ENCODE measurements at places on chromosomes 2 and 18.

DNA sequence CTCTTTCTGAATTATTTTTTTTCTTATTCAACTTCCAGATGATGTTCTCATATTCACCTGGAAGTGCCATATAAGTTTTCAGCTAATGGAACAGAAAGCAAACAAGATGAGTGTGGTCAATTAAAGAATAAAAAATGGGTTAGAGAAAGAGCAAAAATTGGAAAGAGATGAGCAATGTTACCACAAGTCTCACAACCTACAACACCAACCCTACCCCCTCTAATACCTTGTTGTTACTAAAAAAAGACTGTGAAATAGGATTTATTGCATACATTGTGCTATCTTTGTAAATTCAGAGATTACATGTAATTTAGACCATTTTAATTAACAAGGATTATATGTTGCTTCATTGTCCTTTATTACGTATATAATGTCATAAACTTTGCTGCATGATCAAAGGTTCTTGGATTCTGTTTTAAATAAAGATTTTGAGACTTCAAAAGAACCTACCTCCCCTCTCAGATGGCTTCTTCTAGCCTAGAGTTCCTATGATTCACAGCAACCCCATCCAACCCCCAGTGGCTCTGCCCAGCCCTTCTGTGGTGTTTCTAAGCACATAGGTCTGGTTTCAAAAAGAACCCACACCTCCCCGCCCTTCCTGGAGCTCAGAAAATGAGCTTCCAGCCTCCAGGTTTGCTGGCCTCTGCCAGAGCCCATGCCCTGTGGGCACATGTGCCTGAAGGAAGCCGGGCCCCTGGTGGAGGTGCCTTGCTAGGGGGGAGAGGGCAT lies 24.7 kb downstream of the LGALSL start:
- no peak for DNase-seq

- no peak for DNase-seq
Observed at GRCh38 chr2:129422028-129422427, 557.4 kb upstream of the RAB6C start.

- DNase-seq: no peak
Observed at GRCh38 chr18:55997151-55997561, 409.2 kb upstream of the TCF4 start.

DNA sequence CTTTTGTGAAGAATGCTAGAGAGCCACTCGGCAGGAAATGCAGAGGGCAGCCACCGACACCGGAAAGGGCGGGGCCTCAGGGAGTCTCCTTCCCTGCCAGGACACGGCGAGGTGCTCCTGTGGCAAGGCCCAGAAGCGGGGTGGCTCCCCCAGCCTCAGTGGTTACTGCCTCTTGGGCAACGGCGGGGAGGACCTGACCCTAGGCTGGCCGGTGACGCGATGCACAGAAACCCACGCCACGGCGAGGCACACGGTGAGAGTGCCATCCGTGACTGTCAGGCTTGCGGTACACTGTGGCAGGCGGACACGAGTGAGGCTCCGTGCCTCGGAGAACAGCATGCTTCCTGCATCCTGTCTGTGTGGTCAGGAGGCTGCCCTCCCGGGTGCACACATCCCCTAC lies 47.8 kb downstream of the ZAP70 start:
- no peak for DNase-seq

- no peak for DNase-seq
Observed at GRCh38 chr2:143686585-143687164, 557.5 kb downstream of the ARHGAP15 start.

- DNase-seq: no peak
Observed at GRCh38 chr2:225065882-225066281, 23.6 kb upstream of the DOCK10 start.

GRCh38 chr2:232008907-232009638 lies 47.6 kb downstream of the DIS3L2 start:
- no peak for DNase-seq

DNA sequence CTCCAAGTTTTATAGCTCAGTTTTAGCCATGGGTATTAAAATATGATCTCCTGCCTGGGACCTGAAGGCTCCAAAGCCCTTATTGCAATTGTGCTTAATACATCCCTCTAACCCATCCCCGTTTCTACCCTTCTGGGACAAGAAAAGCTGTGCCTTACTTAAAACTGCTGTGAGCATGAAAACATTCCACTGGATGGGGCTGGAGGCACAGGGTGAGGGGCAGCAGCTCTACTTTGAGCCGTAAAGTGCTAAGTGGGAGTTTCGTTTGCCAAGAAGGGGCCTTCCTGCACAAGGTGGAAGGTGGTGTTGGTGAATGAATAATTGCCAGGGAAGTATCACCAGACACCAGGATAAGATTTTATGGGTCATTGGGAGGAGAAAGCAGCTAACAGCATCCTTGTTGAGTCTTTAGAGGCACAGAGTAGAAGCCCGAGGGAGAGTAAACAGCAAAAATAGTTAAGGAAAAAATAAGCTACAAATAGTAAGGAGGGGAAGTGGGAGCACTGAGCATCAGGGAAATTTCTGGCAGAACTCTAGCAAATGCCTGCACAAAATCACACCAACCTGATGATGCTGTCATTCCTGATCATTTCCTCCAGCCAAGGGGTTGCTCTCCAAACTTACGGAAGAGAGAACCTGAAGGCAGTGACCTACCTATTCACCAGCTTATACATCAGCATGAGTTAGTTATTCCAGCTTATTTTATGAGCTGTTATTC lies 218.4 kb downstream of the MREG start:
- DNase-seq: no peak

DNA sequence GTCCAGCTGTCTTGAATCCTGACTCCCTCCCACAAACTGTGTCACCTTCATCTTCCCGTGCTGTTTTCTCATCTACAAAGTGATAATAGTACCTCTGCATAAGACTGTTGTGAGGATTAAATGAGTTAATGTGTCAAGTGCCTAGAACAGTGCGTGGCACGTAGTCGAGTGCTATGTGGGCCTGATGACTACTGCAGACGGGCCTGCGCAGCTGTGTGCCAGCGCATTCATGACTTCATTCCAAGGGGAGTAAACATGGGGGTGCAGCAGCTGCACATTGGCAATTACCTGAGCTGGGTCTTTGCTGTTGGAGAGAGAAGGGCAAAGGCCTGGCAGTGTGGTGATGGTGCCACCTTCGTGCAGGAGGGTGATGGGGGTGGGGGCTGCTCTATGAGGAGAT lies 5.0 kb downstream of the TEX44 start:
- no peak for DNase-seq

DNA sequence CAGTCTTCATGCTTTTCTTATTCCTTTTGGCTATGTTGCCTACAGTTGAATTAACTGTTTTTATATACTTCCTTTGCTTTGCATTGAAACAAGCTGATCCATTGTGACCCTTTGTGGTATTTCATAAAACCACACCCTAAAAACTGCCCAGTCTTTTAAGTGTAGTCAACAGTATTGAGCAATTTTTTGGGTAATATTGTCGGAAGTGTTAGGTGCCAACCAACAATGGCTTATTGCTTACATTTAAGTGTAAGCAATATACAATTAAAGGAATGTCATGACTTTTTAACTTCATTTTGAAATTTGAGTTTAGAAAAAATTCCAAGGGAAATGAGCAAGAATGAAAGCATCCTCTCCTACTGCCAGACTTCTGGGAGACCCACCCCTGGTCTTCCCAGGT lies 174.1 kb downstream of the NEDD4L start:
- no peak for DNase-seq

GRCh38 chr2:226798422-226799210 lies 1.0 kb downstream of the IRS1 start:
- no peak for DNase-seq

DNA sequence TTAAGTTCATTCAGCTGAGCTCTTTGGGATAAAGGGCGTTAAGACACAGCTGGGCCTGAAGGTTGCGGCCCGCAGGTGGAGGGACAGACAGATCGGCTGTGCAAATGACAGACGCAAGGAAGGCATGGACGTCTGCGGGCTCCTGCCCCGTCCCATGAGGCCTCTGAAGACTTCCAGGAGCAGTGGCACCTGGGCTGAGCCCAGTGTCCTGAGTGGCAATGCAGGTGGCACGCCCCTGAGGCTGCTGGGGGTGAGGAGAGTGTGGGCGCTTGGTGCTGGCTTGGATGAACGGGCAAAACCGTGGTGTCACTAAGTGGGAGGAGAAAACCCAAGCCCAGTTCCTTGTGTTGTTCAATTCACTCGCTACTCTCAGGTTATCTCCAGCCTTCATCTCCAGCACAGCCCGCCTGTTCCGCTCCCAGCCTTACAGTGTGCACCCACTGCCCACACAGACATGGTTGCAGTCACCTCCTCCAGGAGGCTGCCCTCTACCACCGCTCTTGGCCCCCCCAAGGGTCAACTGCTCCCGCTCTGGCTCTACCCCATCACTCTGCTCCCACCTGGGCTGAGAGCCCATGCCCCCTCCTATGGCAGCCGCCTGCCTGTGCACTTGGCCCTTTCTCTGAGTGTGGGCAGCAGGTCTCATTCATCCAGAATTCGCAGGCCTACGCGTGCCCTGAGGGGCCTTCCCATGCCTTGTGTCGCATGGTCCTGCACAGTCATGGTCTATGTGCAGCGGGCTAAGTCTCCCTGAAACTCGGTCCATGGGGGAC lies 50.3 kb downstream of the PTGR3 start:
- no peak for DNase-seq

DNA sequence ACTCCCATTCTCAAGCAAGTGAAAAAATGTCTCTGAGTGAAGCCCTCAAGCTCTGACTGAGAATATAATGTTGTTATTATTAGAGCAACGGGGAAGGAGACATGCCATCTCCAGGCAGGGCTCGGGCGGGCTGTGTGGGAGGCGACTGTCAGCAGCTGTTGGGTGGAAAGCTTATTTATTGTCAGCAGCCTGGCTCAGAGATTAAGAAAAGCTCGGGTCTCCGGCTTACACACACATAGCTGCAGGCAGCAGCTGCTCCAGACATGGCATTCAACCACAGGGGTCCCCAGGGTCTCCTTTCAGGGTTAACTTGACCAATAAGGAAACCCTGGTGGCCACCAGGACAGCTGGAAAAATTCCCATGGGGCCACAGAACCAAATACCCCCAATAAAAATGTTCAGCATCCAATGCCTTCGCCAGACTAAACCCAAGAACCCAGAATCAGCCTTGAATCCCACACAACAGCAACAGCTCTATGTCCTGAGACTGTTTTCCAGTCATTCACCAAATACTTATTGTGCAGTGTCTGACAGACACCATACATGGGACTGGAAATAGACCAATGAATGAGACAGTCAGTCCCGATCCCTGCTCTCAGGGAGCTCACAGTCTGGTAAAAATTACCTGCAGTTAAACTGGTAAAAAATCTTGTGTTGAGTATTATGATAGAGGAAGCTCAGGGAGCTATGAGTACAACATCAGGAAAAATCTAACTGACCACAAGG lies 70.5 kb upstream of the RTN4 start:
- DNase-seq: no peak

DNA sequence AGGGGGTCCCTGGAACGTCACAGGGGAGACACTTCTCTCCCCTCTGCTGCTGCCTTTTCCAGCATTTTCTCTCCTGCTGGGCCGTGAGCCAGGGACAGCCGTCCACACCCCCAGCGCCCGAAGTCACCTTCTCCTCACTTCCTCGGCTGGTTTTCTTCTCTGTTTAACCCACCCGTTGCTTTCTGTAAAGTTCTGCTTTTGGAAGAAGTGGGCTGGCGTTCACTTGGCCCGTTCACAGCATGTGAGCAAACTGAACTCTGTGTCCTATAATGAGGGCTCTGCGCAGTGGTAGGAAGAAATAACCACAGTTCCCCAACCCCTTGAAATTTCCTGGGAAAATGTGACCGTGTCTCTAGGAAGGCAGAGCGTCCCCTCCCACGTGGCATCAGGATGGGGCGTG lies 187.0 kb upstream of the HDAC4 start:
- DNase-seq: no peak

DNA sequence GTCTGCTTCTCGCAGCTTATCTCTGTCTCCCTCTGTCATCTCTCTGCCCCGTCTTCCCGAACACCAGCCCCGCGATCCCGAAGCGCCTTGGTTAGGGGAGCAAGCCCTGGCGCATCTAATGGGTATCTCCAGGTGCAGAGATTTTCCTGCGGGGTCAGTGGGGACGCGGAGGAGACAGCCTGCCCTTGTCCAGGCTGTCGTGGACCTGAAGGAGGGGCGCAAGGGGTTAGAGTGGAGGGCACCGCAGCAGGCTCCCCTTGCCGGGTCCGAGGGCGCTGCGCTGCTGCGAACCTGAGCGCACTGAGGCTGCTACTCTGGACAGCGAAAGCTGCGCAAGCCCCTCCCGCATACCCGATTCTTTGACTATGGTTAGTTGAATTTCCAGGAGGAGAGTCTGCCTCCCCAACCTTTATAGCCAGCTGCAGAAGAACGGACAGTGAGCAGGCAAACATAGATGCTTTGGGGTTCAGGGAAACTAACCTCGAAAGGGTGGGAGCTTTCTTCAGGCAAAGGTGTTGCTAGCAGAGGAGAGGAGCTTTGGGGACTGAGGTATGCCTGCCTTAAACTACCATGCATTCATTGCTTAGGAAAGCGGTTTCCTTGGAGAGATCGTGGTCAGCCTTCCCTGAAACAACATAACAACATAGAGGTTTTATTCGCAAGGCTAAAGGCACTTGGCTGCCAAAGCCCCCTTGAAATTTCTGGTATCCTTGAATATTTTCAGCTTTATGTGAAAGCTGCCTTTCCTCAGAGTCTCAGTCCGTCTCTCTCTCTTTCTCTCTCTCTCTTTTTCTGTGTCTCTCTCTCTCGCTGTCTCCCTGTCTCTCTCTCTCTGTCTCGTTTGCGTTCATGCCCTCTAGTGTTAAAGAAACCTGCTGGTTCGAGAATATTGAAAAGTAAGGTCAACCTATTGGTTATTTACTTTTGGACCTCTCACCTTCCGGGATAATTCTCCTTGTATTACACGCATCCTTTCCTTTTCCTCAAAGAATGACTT lies 1.6 kb downstream of the GALNT13 start:
- DNase-seq: no peak

DNA sequence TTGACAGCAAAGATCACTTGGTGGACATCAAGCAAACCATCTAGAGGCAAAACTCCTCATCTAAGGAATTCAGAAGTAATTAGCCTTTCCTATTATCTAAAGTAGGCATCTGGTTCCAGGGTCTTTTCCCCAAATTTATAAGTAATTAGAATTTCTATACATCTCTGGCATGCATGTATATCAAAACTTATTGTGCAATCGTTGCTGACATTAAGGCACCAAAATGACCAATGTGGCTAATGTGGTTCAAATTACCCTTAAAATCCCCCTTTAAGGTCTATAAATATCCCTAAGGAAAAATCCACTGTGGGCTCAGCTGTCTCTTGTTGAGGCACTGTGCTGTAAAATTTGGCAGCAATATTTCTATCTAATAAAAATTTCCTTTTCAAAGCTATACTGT lies 695.9 kb upstream of the LRRTM4 start:
- DNase-seq: no peak

DNA sequence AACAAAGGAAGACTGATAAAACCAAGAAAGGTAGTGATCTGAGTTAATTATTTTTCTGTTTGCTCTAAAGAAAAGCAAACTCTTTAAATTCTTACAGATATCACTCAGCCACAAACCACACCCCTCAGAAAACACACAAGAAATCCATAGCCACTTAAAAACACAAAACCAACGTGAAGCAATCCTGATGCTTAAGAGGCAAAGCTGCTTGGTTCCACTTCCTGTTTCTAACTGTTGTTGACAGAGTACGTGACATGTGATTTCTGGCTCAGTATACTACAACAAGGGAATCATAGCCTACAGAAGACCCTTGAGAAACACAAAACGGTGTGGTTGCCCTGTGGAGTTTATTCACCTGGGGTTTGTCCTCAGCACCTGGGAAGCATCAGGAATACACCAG lies 240.9 kb upstream of the APCDD1 start:
- no peak for DNase-seq
